ENCODE measurements at places on chromosomes 11 and 22.

DNA sequence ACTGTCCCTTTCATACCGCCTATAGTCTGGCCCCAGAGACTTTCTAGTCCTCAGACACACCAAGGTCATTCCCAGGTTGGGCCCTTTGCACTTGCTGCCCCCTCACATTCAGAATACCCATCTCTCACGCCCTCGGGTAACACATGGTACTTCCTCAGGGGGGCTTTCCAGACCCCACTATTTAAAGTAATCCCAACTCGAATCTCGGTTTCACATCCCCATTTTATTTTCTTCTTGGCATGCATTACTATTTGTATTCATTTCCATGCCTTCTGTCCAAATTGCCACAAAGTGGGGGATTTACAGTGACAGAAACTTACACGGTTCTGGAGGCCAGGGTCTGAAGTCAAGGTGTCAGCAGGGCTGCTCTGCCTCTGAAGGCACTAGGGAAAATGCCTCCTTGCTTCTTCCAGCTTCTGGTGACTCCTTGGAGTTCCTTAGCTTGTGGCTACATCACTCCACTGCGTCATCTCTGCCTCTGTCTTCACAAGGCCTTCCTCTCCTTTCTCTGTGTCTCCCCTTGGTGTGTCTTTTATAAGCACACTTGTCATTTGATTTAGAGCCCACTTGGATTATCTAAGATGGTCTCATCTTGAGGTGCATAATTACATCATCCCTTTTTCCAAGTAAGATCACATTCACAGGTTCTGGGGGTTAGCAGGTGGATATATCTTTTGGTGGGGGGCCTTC lies 15.1 kb downstream of the RCN1 start:
- DNase-seq, result no peak

- no peak for DNase-seq
Measured at GRCh38 chr11:10382518-10382917, 72.5 kb upstream of the AMPD3 start.

GRCh38 chr22:23078462-23078787 lies 8.1 kb downstream of the GNAZ start:
- DNase-seq, result no peak

DNA sequence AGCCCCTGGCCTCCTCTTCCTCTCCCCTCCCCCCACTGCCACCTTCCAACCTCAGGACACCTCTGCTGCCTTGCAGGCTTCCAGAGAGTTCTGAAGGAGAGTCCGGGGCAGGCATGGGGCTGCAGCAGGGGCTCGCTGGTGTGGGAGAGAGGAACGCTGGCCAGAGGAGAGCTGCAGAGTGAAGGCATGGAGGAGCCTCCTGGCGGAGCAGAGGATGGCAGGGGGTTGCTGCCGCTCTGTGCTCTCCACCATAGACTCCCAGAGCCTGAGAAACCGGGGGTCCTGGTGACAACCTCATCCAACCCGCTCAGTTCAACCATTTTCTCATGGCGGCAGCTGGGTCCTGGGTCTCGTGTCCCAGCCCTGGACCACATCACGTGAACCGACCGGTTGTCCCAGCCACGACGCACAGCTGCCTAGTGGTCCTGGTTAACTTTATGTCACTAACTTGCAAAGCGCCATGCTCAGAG lies 17.5 kb downstream of the MRGPRG start:
- DNase-seq, result no peak

DNA sequence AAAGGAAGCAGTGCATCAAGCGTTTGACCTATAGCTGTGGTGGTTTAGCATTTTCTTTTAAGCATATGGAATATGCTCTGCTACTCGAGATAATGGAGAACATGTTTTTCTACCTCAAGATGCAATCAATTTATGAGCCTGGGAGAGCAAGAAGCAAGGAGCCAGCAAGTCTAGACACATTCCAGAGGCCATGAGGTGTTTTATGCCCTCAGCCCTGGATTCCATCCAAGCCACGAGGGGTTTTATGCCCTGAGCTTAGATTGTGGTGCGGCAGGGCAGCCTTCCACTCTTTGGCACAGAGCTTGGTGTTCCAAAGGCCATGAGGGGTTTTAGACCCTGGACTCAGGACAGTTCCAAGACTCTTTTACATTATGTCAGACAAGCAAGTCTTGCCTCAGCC lies 11.7 kb upstream of the DNAJB13 start:
- DNase-seq, result no peak

DNA sequence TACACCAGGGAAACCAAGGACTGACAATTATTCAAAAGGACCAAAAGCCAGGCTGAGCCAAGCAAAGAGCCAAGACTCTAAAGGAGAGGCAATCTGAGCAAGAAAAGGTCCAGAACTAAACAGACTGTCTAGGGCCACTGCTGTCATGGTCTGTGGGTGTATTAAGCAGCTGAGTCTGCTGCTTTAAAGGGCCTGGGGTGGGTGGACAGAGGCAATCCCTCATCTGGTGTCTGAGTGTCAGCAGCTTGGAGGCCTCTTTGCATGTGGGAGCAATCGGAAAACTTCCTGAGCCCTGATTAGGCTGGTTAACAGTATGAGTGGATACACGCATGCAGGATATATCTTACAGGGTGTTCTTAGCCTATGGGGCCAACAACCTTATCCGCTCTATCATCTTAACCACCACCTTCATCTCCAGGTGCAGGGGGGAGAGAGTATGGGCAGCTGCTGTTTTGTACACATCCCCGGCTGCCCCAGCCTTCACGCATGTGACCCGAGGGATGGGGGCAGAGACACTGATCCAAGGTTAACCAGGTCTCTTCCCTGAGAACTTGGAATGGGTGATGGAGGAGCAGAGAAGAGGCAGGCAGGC lies 67.5 kb upstream of the TIMP3 start:
- no peak for DNase-seq

DNA sequence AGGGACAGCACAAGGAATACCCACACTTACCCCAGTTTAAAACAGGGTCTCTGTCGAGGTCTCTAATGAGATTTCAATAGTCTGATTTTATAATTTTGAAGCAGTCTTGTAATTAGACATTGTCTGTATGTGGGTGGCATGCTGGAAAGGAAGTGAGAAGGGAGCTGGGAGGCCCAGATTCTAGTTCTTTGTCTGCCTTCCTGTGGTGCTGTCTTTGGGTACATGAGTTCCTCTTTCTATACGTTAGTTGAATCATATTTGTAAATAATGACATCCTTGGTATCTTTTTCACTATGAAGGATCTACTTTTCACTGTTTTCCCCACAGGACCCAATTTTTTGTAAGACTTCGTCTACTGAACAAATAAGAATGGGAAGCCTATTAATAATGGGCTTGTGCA lies 42.0 kb upstream of the TENM4 start:
- DNase-seq, result no peak

DNA sequence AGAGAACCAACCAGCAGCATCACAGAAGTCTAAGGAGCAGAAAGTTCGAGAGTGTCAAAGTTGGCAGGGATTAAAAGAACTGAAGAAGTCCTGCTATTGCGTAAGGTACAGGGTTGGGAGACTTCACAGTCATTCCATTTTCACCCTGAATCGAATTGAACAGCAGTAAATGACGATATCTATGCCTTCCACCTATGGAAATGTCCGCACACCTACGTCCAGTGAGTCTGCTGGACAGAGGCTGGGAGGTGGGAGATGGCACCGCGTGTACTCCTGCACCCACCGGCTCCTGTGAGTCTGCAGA lies 116.7 kb downstream of the MICAL3 start:
- DNase-seq, result no peak

- no peak for DNase-seq
Measured at GRCh38 chr11:116078101-116078591, 573.9 kb upstream of the CADM1 start.

- no peak for DNase-seq
Measured at GRCh38 chr11:46381819-46382645, 563 bp downstream of the MDK start.

DNA sequence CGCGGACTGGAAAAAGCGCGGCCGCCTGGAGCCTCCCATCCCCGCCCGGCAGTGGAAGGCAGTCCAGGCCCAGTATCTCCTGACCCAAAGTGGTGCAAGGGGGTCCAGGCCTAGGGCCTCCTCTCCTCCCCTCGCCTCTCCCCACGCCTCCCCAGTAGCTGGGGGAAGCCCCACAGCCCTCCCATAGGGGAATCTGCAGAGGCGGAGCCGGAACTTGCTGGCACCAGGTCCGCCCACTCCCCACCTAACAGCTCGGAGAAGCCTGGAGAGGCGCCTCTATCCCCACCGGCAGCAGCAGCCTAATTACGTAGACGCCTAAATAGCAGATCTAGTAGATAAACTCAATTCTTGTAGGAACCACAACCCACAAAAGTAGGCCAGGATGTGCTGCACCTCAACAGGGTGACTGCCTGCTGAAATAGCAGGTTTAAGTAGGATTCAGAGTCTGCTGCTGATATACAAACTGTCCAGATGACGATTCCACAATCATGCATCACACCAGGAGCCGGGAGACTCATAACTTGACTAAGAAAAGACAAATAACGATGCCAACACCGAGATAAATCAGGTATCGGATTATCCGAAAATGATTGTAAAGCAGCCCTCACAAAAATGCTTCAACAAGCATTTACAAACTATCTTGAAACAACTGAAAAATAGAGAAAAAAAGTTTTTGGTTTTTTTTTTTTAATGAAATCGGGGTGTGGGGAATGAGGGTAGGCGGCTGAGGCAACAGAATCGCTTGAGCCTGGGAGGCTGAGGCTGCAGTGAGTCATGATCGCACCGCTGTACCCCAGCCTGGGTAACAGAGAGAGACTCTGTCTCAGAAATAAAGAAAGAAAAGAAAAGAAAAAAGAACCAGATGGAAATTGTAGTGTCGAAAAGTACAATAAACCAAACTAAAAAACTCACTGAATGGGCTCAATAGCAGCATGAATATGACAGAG lies 11.4 kb upstream of the BRD1 start:
- DNase-seq, result peak; percentile 72

DNA sequence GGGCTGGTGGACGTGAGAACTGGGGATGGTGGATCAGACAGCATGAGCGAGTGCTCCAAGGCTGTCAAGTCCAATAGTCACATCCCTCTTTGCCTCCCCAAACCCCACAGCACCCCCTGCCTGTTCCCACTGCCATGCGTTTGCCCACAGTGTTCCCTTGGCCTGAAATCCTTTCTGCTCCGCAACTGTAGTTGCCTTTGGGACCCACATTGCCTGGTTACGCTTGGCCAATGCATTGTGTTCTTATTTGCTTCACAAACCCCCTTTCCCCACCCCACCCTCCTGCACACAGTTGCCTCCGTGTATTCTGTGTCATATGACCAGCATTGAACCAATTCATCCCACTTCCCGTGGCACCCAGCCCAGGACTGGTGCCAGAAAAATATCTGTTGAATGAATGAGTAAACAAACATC lies 2.1 kb upstream of the KIAA0930 start:
- no peak for DNase-seq

- no peak for DNase-seq
Measured at GRCh38 chr11:120255519-120255866, 15.6 kb downstream of the POU2F3 start.

GRCh38 chr22:37880668-37881440 lies 25.2 kb upstream of the MICALL1 start:
- no peak for DNase-seq

GRCh38 chr22:21455334-21456089 lies 11.7 kb upstream of the TMEM191C start:
- no peak for DNase-seq

DNA sequence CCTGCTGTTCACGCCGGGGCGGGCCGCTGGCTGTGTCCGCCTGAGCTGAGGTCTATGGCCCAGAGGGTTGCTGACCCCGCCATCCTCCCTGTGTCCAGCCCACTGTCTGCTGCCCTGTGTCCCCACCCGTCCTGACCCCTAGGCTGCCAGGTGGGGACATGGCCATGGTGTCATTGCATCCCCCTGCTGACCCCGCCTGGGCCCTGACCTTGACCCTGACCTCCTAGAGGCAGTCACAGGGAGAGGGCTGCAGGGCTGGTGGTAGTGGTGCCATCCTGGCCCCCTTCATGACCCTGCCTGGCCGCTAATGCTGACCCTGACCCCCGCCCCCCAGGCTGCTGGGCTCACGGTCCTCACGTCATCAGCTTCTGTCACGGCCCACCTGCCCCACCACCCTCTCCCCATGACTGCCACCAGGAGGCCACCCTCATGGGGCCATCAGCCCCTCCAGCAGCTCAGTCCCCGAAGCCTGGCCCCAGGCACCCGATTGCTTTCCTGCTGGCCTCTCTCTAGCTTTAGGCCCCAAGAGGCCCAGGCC lies 285.9 kb downstream of the BRD1 start:
- DNase-seq, result no peak

GRCh38 chr22:19879643-19879991 lies 24.9 kb upstream of the GNB1L start:
- no peak for DNase-seq

DNA sequence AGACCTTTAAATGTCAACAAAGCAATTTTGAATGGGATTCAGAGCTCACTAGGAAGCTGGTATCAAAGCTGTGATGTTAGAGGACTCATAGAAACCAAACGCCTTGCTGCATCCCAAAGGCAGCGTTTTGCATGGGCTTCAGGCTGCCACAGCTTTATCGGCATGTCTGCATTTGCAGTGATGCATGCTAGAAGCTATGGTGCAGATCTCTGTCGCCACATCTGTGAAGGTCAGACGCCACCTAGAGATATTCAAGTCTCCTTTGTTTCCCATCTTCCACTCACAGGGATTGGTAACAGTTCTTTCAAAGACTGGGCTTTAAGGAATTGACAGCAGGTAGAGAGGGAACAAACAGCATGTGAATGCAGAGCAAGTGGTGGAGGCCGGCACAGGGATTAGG lies 47.8 kb downstream of the NTM start:
- no peak for DNase-seq

GRCh38 chr11:90661233-90661632 lies 438.4 kb upstream of the CHORDC1 start:
- no peak for DNase-seq

Measured in activated T-cell treated with anti-CD3 and anti-CD28 coated beads for 1 hour (primary cell).